Cardiac septum (tissue), 1 donor: ENCODE measurements at places on chromosomes 11 and 22.

- DNase-seq: no peak
Observed at GRCh38 chr11:23947883-23948282, 549.0 kb upstream of the LUZP2 start.

DNA sequence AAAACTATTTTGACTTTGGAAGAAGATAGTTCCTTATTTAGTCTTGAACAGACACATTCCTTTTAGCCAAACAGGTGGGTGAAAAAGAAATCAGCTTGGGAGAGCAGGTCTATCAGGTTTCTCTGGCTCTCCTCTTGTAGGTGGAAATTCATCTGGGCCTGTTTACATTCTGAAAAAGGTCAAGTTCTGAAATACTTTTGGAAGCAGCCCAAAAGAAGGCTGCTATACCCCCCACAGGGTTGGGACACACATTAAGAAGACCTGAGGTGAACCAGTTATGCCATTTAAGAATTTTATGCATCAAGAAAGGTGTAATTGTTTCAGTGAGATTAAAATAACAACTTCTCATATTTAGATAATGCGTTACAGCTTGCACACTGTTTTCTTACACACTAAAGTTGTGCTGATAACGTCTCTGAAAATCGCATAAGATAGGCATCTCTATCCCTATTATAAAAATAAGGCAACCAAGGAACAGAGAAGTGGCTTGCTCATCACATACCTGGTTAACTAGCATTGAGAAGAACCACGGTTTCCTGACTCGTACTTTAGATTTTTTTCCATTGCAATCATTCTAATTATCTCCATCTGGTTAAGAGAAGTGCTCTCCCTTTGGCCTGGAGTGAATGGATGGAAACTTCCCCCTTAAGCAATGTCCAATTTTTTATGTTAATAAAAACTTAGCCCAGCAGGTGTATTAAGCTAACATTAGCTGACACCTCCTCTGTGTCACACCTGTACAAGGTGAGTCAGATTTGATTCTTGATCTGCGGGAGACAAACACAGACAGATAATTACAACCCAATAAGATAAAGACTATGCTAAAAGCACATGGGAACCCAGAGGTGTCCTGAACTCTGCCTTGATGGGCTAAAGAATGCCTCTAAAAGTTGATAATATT lies 60.5 kb upstream of the UCP3 start:
- no peak for DNase-seq

DNA sequence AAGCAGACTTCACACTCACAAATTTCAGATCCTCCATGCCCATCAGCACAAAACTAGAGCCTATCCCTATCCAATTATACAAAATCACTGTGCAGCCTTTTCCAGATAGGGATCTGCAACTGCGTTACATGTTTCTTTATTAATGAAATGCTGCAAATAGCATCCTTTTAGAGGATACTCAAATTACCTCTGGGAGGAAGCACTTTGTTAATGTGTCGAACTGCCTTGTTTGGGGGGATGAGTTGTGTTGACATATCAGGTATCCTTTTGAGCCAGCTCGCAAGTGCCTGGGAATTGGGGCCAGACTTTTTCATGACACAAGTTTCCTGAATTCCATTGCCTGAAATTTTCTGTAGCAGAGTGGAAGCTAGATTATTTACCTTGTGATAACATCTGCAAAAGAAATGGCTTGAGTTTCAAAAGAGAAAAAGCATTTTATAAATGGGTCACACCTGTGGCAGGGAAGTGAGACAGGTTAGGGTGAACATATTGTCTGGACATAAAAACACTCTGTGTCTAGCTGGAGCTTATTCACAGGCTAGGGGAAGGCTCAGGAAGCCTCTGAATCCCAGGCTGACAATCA lies 299.1 kb upstream of the MTNR1B start:
- DNase-seq: no peak

- DNase-seq: no peak
Observed at GRCh38 chr22:30158744-30159500, 78.7 kb downstream of the HORMAD2 start.

- DNase-seq: no peak
Observed at GRCh38 chr22:30275625-30276024, 9.0 kb upstream of the OSM start.

GRCh38 chr11:119409731-119410130 lies 13.2 kb downstream of the THY1 start:
- DNase-seq: no peak

GRCh38 chr22:22195265-22196017 lies 49.1 kb upstream of the VPREB1 start:
- DNase-seq: peak; percentile 83

- peak; percentile 97 for DNase-seq
Observed at GRCh38 chr11:134068829-134069425, at the start of gene JAM3. JAM3 (plus strand) TSS chr11:134069072; CDS start chr11:134069084, 12 bp downstream.

DNA sequence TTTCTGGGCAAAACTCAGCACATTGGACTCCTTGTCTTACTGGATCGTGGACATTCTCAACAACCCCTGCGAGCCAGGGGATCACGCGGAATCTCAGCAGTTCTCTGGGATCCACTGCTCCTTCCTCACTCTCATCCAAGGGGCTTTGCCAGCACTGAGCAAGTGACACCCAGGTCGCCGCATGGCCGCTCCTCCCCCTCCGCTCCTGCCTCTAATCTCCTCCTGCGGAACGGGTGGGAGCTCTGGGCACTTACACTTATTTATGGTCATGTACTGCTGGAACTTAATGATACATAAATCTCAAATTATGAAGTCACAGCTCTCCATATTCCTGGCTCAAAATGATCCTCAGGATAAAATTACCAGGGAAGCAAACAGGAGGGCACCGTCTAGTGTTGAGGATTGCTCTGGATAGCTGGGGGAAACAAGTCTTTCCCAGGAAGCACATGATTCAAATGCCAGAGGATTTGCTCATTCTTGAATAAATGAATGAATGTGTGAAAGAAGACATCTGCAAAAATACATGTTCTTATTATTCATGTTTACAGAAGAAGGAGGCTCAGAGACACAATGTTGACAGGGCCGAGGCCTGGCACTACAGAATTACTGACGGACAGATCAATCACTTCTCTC lies 1077.3 kb downstream of the TBC1D22A start:
- peak; percentile 49 for DNase-seq

- DNase-seq: no peak
Observed at GRCh38 chr11:123438131-123438627, 8.1 kb downstream of the GRAMD1B start.

DNA sequence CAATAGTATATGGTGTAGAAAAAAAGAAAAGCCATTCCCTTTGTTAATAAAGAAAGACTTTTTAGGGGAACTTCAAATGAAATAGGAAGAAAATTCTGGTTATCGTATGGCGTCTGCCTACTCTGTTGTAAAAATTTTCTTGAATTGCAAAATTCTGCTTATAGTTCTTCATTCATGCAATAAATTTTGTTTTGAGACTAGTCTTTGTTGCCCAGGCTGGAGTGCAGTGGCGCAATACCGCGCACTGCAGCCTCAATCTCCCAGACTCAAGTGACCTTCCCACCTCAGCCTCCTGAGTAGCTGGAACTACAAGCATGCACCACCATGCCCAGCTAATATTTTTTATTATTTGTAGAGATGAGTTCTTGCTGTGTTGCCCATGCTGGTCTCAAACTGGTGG lies 5.8 kb downstream of the DDIAS start:
- no peak for DNase-seq
